CD4-positive, alpha-beta T cell treated with Interleukin-15 for 1 hour (primary cell): ENCODE measurements at places on chromosomes 11 and 22.

DNA sequence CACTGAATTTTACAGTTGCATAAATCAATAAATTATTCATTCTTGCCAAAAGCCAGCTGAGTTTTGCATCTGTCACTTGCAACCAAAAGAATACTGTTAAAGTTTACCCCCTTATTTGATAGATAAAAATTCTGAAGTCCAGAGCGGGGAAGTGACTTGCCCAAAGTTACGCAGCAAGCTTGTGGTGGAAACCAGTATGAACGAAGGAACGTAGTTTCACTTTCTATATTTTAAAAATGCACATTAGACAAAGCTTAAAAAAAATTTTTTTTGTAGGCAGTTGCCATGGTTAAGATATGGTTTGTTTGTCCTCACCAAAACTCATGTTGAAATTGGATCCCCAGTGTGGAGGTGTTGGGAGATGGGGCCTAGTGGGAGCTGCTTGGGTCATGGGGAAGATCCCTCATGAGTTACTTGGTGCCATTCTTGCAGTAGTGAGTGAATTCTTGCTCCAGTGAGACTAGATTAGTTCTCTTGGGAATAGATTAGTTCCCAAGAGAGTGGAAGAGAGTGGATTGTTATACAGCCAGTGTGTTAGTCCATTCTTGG lies 46.3 kb upstream of the SEZ6L start:
- no peak for DNase-seq

GRCh38 chr11:115765803-115766239 lies 261.6 kb upstream of the CADM1 start:
- no peak for DNase-seq

GRCh38 chr22:42192547-42192946 lies 61.9 kb upstream of the CYP2D6 start:
- no peak for DNase-seq

DNA sequence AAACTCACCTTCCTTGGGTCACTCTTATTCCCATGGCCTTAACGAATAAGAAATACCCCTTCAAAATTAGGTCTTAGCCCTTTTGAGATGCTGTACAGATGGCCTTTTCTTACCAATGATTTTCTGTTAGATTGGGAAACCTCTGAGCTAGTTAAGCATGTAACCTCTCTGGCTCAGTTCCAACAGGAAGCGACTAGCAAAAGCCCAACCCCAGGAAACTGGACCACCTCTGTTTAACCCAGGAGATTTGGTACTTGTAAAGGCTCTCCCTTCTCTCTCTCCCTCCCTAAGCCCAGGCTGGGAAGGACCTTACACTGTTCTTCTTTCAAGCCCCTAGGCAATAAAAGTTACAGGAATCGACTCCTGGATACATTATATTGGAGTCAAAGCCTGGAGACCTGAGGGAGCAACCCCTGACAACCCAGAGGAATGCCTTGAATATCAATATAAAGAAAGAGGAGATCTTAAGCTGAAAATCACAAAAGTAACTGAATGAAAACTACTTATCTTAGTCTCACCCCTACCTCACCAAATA lies 11.7 kb downstream of the APIP start:
- DNase-seq, result no peak
